Thoracic aorta (tissue), 2 donors: ENCODE measurements at places on chromosomes 5 and 9. TPM values are rescaled to one million over a fixed set of nuclear protein-coding genes. Genes with fewer than 3 reads are reported as not detected.

DNA sequence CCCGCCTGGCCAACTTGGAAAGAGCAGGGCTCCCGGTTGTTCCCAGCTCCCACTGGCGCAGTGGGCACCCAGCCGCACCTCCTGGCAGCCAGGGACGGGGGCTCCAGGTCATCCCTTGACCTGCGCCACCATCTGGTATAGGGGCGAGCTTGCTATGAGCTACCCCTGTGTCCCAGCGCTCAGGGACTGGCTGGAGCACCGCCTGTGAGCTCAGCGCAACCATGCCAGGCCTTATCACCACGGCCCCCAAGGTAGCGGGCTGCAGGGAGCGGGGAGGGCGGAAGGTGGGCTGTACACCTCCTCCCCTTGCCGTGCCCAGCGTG lies 15.4 kb upstream of the RASA1 start:
- no peak overlapping the region for H3K4me3 ChIP-seq
- H3K36me3 ChIP-seq = no peaks in the 10 kb centered on the region
- H3K27me3 ChIP-seq = no peaks in the 10 kb centered on the region
- DNase-seq = no peak

- no peaks in the 10 kb centered on the region for H3K27me3 ChIP-seq
- no peaks in the 10 kb centered on the region for H3K4me1 ChIP-seq
- no peak overlapping the region for H3K27ac ChIP-seq
- no peak overlapping the region for H3K4me3 ChIP-seq
- no peak for DNase-seq
- H3K36me3 ChIP-seq = no peaks in the 10 kb centered on the region
Measured at GRCh38 chr5:125446986-125447385, 700.5 kb upstream of the ZNF608 start.

DNA sequence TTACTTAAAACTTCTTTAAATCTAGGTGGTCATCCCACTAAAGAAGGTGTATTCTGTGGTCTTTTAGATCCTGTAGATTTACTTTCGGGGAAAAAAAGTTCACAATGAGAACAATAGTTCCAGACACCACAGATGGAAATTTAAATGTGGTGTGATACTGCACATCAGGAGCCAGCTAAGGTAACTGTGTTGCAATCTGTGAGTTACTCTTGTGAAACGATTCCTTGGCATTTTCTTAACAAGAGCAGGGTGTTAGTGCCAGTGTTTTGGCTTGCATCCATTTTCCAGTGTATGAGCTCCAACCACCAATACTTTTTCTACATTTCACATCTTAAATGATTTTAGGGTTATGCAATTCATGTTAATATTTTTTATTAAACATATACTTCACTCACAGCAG lies 674.5 kb downstream of the CETN3 start:
- no peak overlapping the region for H3K4me3 ChIP-seq
- no peak overlapping the region for H3K27ac ChIP-seq
- H3K27me3 ChIP-seq = no peaks in the 10 kb centered on the region
- H3K4me1 ChIP-seq = no peaks in the 10 kb centered on the region
- H3K36me3 ChIP-seq = no peaks in the 10 kb centered on the region

The SNCAIP gene
- 8.5 TPM for total RNA-seq

The TXNDC8 gene
- total RNA-seq = not detected

- H3K36me3 ChIP-seq = no peaks in the 10 kb centered on the region
- no peaks in the 10 kb centered on the region for H3K4me1 ChIP-seq
- H3K27ac ChIP-seq = no peak overlapping the region
Measured at GRCh38 chr9:79632060-79632459, 60.3 kb downstream of the TLE4 start.

The ADAMTSL2 gene
- total RNA-seq = 5.5 TPM

The PLAC8L1 gene
- not detected for total RNA-seq

- no peak for DNase-seq
- no peak overlapping the region for H3K4me3 ChIP-seq
- no peaks in the 10 kb centered on the region for H3K4me1 ChIP-seq
- no peaks in the 10 kb centered on the region for H3K36me3 ChIP-seq
- no peak overlapping the region for H3K27ac ChIP-seq
Measured at GRCh38 chr9:126301985-126302603, 24.5 kb upstream of the MVB12B start.

DNA sequence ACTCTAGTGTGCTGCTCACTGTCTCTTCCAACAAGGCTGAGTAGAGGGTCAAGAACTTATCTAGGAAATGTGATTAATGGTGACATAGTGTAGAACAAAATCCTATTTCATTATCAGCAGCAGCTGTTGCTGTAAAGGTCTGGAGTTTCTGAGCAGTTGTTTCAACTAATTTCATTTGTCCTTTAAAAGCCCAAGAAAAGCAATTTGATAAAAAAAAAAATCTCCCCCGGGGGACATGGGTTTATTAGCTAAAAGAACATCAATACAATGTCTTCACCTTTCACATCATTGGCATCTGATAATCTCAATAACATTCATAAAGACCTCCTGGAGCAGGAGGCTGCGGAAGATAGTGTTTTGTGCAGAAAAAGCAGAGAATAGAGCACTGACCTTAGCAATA lies 468.1 kb downstream of the KCTD16 start:
- no peaks in the 10 kb centered on the region for H3K27me3 ChIP-seq
- H3K36me3 ChIP-seq = no peaks in the 10 kb centered on the region
- no peak overlapping the region for H3K4me3 ChIP-seq
- no peak for DNase-seq
- no peak overlapping the region for H3K27ac ChIP-seq

DNA sequence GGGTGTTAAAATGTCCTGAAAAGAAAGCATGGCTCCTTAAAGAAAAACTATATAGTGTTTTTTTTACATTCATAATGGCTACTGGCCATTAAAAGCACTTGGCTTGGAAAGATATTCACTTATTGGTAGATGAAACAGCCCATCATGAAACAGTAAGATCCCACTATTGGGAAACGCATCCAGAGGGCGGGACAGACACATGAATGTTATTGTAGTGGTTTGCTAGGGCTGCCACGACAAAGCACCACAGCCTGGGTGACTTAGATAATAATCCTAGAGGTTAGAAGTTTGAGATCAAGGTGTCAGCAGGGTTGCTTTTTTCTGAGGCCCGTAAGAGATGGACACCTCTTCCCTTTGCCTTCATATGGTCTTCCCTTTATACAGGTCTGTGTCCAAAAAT lies 139.4 kb upstream of the ANKH start:
- H3K4me1 ChIP-seq = peaks cover 33% of the 10 kb centered on the region
- no peaks in the 10 kb centered on the region for H3K36me3 ChIP-seq
- peak overlapping the region; percentile 96 for H3K27ac ChIP-seq
- H3K4me3 ChIP-seq = no peak overlapping the region

DNA sequence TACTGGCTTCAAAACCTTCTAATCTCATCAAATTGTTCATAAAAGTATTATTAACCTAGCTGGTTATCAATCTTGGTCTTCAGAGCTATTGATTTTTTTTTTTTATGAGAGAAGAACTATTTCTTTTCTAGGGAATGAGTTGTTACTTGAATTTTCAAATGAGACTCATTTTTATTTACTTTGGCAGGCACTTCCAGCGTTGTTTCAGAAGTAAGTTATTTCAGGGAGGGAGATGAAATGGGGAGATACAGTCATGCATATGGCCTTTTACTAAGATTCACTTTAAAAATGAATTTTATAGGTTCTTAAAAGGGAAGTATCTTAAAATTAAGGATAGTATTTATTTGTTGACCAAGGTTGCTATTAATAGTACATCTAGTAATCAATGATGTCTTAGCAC lies 129.6 kb downstream of the IZUMO3 start:
- no peak overlapping the region for H3K27ac ChIP-seq
- no peak for DNase-seq
- no peaks in the 10 kb centered on the region for H3K36me3 ChIP-seq
- H3K4me3 ChIP-seq = no peak overlapping the region

- H3K4me3 ChIP-seq = no peak overlapping the region
- no peak overlapping the region for H3K27ac ChIP-seq
- no peaks in the 10 kb centered on the region for H3K4me1 ChIP-seq
- H3K36me3 ChIP-seq = no peaks in the 10 kb centered on the region
- no peak for DNase-seq
- H3K27me3 ChIP-seq = no peaks in the 10 kb centered on the region
Measured at GRCh38 chr9:29422438-29422837, 1849.2 kb upstream of the C9orf72 start.

DNA sequence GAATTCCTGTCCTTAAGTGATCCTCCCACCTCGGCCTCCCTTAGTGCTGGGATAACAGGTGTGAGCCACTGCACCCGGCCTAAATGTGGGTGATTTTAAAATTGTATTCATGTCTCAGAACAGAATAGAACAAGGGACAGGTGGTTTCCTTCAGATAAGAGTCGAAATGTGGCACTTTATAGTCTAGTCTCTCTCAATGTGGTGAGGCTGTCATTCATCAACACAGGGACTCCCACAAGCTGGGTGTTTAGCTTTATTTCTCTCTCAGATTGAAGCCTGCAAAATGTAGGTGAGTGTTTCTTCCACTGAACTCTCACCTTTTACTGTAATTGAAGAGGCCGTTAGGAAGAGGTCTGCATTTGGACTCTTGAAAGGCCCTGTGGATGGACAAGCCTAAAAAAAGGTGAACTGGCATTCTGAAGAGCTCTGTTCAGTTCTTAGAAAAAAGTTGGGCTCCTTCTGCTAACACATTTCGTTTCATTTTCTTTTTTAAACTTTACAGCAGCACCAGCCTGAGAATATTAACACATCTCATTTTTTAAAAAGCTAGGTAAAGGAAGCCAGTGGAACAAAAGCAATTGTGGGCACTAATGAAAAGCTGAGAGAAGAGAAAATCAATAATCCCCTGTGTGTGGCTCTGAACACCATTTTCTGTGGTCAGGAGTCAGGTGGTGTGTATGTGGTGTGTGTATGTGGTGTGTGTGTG lies 126.2 kb upstream of the SLC28A3 start:
- no peaks in the 10 kb centered on the region for H3K36me3 ChIP-seq
- no peak overlapping the region for H3K4me3 ChIP-seq
- H3K27me3 ChIP-seq = no peaks in the 10 kb centered on the region

DNA sequence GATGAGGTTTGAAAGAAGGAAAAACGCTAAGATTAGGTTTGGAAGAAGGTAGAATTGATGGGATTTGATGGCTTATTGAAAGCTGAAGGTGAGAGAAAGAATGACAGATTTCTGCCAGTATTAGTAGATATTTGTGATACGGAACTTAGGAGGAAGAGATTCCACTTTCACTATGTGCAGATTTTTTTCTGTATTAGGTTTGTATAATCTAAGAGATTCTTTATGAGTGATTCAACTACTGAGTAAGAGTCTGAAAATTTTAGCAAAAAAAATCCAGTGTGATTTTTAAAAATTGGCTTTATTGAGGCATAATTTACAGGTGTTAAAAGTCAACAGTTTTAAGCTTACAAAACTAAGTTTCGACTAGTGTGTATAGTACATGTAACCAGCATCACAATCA lies 54.1 kb downstream of the AP3S1 start:
- H3K27me3 ChIP-seq = no peaks in the 10 kb centered on the region
- no peaks in the 10 kb centered on the region for H3K4me1 ChIP-seq
- H3K36me3 ChIP-seq = peaks cover 10% of the 10 kb centered on the region
- H3K27ac ChIP-seq = no peak overlapping the region
- no peak for DNase-seq

The MZB1 gene
- not detected for total RNA-seq

DNA sequence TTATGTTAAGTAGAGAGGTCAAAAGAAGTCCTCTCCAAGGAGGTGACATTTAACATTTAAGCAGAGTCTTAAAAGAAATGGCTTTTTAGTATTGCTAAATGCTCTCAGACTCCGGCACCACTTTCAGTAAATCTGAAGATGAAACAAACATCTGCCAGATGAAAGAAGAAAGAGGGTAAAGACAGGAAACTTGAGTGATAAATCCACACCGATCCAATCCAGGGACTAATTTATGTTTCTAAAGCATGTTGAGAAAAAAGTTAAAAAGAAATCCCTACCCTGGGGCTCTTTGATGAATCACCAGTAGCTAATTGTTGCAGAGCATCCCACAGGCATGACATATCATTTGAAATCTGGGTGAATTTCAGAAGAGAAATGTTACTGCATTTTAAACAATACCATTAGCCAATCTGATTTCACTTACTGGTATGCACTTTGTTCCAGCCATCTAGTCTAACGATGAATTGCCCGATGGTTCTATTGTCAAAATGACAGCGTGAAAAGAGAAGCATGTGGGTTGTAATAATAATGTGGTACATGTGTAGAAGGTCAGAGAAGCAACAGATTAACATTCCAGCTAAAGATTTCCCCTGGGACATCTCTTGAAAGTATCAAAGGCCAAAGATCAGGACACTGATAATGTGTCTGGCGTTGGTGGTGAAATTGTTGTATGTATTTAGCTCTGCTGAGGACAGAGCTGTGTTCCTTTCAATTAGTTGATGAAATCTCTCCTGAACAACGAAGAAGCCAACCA lies 485.7 kb downstream of the CSNK1G3 start:
- H3K27me3 ChIP-seq = no peaks in the 10 kb centered on the region
- H3K27ac ChIP-seq = no peak overlapping the region
- H3K36me3 ChIP-seq = no peaks in the 10 kb centered on the region
- H3K4me1 ChIP-seq = no peaks in the 10 kb centered on the region
- no peak for DNase-seq

DNA sequence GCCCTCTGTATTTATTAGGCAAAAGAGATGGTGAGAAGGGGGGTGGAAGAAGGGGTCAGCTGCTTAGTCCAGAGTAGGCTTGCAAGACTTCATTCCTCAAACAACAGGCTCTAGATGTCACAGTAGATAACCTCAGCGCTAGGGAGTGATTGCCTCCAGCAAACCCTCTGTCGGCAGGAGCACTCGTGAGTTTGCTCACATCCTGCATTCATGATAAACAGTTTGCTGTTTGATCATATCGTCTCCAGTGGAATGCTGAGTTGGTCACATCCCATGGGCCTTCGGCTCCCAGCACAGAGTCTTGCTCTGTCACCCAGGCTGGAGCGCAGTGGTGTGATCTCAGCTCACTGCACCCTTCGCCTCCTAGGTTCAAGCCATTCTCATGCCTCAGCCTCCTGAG lies 3.6 kb downstream of the TTC23L start:
- H3K36me3 ChIP-seq = no peaks in the 10 kb centered on the region
- DNase-seq = no peak
- no peak overlapping the region for H3K27ac ChIP-seq
- peaks cover 4% of the 10 kb centered on the region for H3K4me1 ChIP-seq
- H3K27me3 ChIP-seq = no peaks in the 10 kb centered on the region

- H3K4me1 ChIP-seq = peaks cover 13% of the 10 kb centered on the region
- H3K36me3 ChIP-seq = no peaks in the 10 kb centered on the region
- H3K27ac ChIP-seq = peak overlapping the region; percentile 22
- peak overlapping the region; percentile 81 for H3K4me3 ChIP-seq
- no peak for DNase-seq
Measured at GRCh38 chr9:14307989-14308852, 5.7 kb downstream of the NFIB start.

The C5orf15 gene
- 39.5 TPM for total RNA-seq

- no peaks in the 10 kb centered on the region for H3K36me3 ChIP-seq
- H3K4me1 ChIP-seq = peaks cover 25% of the 10 kb centered on the region
- H3K27me3 ChIP-seq = no peaks in the 10 kb centered on the region
- H3K4me3 ChIP-seq = no peak overlapping the region
- no peak for DNase-seq
Measured at GRCh38 chr5:146213210-146213826, 9.9 kb downstream of the RBM27 start.
